ENCODE measurements at places on chromosomes 13 and 19. TPM values are rescaled to one million over a fixed set of nuclear protein-coding genes. Genes with fewer than 3 reads are reported as not detected.

Gene LILRB5
- total RNA-seq = 0.02 TPM

Gene SIGLEC5
- not detected for total RNA-seq

Gene NLRP4
- total RNA-seq = not detected

Gene GRK1
- not detected for total RNA-seq

Gene CRX
- 0.10 TPM for total RNA-seq

Gene DKKL1
- 0.24 TPM for total RNA-seq

Gene KIR3DL2
- not detected for total RNA-seq

Gene ZNF729
- total RNA-seq = not detected

Gene FUT1
- total RNA-seq = not detected

Gene GRIN2D
- total RNA-seq = 0.03 TPM

Gene SIGLEC6
- total RNA-seq = not detected

DNA sequence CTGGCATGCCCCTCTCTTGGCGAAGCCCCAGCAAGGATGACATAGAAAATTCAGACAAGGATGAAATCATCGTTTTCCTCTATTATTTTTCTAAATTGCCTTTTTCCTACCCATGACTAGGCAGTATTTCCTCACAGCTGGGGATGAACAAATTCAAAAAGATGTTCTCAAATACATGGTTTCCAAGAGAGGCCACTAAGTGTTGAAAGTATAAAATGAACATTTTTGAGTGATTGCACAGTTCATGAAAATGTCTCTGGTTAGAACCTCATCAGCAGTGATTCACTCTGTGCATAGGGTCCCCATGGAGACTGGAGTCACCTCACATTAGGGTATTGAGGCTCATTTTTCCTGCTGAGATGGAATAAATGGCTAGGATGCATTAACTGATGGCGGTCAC lies 373.7 kb downstream of the DNAJC15 start:
- no peaks in the 10 kb centered on the region for H3K4me1 ChIP-seq
- H3K36me3 ChIP-seq = no peaks in the 10 kb centered on the region
- no peaks in the 10 kb centered on the region for H3K27me3 ChIP-seq
- H3K27ac ChIP-seq = no peak overlapping the region

DNA sequence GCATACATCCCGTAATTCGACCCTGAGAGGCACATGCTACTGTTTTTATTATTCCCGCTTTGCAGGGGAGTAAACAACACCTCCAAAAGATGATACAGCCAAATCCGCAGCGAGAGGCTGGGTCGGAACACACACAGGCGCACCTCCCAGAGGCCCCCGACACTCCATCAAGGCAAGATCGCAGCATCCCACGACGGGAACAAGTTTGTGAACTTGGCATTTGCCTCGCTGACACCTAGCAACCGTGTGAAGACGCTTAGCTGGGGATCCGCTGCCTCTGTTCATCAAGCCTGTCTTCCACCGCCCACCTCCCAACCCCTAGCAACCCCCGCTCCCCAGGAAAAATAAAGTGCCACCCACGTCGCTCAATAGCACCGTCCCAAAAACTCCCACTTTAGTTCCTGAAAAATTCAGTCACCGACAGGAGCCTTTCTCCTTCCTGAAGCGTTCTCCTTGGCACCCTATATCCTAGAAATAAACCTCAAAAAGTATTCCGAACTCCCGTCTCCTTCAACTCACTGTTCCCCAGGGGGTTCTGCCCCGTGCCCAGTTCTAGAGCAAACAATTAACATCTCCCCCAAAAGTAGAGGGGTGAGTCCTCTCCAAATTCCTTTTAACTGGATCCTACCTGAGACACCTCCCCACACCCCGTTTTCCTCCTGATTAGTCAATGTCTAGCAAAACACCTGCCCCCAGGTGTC lies 1.7 kb downstream of the GNG7 start:
- no peak for DNase-seq
- no peak overlapping the region for H3K27ac ChIP-seq
- no peak overlapping the region for H3K4me3 ChIP-seq
- H3K36me3 ChIP-seq = no peaks in the 10 kb centered on the region
- no peaks in the 10 kb centered on the region for H3K4me1 ChIP-seq
- H3K27me3 ChIP-seq = no peaks in the 10 kb centered on the region

- H3K4me3 ChIP-seq = no peak overlapping the region
- peaks cover 30% of the 10 kb centered on the region for H3K36me3 ChIP-seq
- no peak for DNase-seq
- no peaks in the 10 kb centered on the region for H3K27me3 ChIP-seq
- no peak overlapping the region for H3K27ac ChIP-seq
- H3K4me1 ChIP-seq = no peaks in the 10 kb centered on the region
These were observed 16.8 kb downstream of the ZNF586 start for GRCh38 chr19:57786286-57786685.

DNA sequence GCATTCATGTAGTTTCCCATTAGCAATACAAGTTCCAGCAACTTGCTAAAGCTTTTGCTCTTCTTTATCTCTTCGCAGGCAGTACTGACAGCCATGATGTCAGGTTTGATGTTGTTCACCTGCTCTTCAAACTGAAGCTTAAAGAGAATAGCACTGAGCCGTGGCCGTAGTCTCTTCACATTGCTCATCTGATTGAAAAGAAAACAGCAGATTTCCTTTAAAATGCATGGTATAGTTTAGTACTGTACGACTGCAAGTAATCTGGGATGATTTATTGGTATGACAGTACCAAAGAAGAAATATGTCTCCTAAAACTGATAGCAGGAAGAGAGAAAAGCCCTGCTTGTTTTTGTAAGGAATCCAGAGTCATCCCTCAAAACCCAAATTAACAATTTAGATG lies 284.4 kb downstream of the DIAPH3 start:
- DNase-seq = no peak
- H3K27me3 ChIP-seq = no peaks in the 10 kb centered on the region
- no peak overlapping the region for H3K27ac ChIP-seq
- peaks cover 28% of the 10 kb centered on the region for H3K36me3 ChIP-seq
- H3K4me1 ChIP-seq = no peaks in the 10 kb centered on the region
- no peak overlapping the region for H3K4me3 ChIP-seq

GRCh38 chr13:87570669-87571068 lies 100.5 kb upstream of the SLITRK5 start:
- no peaks in the 10 kb centered on the region for H3K4me1 ChIP-seq
- no peak overlapping the region for H3K4me3 ChIP-seq
- H3K36me3 ChIP-seq = no peaks in the 10 kb centered on the region
- no peaks in the 10 kb centered on the region for H3K27me3 ChIP-seq
- H3K27ac ChIP-seq = no peak overlapping the region

- H3K27me3 ChIP-seq = no peaks in the 10 kb centered on the region
- no peak overlapping the region for H3K4me3 ChIP-seq
- H3K27ac ChIP-seq = no peak overlapping the region
- no peak for DNase-seq
- no peaks in the 10 kb centered on the region for H3K4me1 ChIP-seq
- no peaks in the 10 kb centered on the region for H3K36me3 ChIP-seq
These were observed 254.8 kb downstream of the LHFPL6 start for GRCh38 chr13:39347926-39348901.

DNA sequence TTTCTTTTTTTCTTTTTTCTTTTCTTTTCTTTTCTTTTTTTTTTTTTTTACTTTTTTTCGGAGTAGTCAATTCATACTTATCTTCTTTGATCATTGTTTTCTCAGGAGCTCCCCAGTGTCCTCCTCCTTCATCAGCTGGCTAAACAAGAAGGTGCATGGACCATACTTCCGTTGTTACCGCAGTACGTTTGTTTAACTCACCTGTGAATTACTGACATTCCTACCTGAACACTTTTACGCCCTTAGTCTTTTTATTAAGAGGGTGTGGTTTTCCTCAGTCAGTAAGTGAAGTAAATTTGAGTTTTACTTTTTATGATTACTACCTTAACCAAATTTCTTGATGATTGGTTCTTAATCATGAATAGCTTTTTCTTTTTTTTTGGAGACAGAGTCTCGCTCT lies 47.1 kb downstream of the B3GLCT start:
- DNase-seq = no peak
- no peak overlapping the region for H3K27ac ChIP-seq
- no peaks in the 10 kb centered on the region for H3K4me1 ChIP-seq
- H3K4me3 ChIP-seq = no peak overlapping the region
- 0 out of 2 replicates have a peak, but pooled peaks cover 2% of the 10 kb centered on the region for H3K36me3 ChIP-seq
- H3K27me3 ChIP-seq = no peaks in the 10 kb centered on the region

- H3K36me3 ChIP-seq = peaks cover 55% of the 10 kb centered on the region
- peak; percentile 55 for DNase-seq
- H3K27ac ChIP-seq = no peak overlapping the region
These were observed 6.4 kb downstream of the TLE5 start for GRCh38 chr19:3055741-3056416.

DNA sequence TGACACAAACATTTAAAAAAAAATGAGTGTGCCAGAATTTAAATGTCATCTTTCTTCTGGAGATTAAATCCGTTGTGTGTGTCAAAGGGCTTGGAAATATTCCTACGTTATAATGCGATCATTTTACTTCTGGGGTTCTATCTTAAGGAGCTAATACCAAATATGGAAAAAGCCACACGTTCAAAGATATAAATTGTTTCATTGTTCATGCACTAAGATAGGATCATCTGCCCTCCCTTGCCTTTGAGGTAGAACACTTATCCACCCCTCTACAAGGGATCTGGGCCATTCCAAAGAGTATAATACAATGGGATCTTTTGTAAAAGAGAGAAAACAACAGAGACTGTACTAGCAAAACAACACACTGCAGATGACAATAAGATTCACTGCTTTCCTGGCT lies 64.9 kb downstream of the ANKRD10 start:
- no peaks in the 10 kb centered on the region for H3K36me3 ChIP-seq
- no peak for DNase-seq
- peaks cover 3% of the 10 kb centered on the region for H3K4me1 ChIP-seq
- H3K27ac ChIP-seq = no peak overlapping the region
- H3K4me3 ChIP-seq = no peak overlapping the region

- no peak overlapping the region for H3K4me3 ChIP-seq
- peak; percentile 24 for DNase-seq
- H3K27me3 ChIP-seq = no peaks in the 10 kb centered on the region
These were observed 954 bp upstream of the RASIP1 start for GRCh38 chr19:48741129-48741999.

GRCh38 chr13:79775830-79776229 lies 294.9 kb downstream of the NDFIP2 start:
- H3K27ac ChIP-seq = peak overlapping the region; percentile 96
- peak; percentile 82 for DNase-seq
- peaks cover 63% of the 10 kb centered on the region for H3K4me1 ChIP-seq
- no peak overlapping the region for H3K4me3 ChIP-seq
- no peaks in the 10 kb centered on the region for H3K27me3 ChIP-seq

GRCh38 chr19:53190253-53190652 lies 2.9 kb downstream of the ZNF665 start:
- H3K4me3 ChIP-seq = no peak overlapping the region
- H3K4me1 ChIP-seq = no peaks in the 10 kb centered on the region
- H3K36me3 ChIP-seq = peaks cover 11% of the 10 kb centered on the region
- H3K27ac ChIP-seq = no peak overlapping the region
- DNase-seq = no peak

DNA sequence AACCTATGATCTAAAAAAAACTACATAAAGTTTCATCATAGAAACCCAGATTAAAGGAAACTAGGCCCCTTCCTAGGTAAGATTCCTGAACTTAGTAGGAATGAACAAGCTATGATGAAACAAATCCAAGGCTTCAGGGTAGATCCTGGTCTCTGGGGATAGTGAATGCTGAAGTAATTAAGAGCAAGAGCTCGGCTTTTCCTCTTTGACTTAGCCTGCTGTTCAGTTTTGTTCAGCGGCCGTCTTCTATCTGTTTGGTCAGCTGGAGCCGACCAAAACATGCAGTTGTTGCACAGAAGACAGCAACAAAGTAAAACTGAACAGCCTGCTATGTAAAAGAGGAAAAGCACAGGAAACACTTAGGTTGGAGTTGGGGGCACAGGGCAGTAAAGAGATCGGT lies 44.1 kb upstream of the RFXAP start:
- H3K36me3 ChIP-seq = no peaks in the 10 kb centered on the region
- H3K4me3 ChIP-seq = no peak overlapping the region
- peak; percentile 10 for DNase-seq
- peaks cover 3% of the 10 kb centered on the region for H3K4me1 ChIP-seq
- H3K27ac ChIP-seq = no peak overlapping the region

- no peak for DNase-seq
- no peak overlapping the region for H3K4me3 ChIP-seq
- H3K27me3 ChIP-seq = no peaks in the 10 kb centered on the region
- peaks cover 3% of the 10 kb centered on the region for H3K36me3 ChIP-seq
- H3K27ac ChIP-seq = no peak overlapping the region
These were observed 6.2 kb downstream of the ZNF709 start for GRCh38 chr19:12478234-12478941.

DNA sequence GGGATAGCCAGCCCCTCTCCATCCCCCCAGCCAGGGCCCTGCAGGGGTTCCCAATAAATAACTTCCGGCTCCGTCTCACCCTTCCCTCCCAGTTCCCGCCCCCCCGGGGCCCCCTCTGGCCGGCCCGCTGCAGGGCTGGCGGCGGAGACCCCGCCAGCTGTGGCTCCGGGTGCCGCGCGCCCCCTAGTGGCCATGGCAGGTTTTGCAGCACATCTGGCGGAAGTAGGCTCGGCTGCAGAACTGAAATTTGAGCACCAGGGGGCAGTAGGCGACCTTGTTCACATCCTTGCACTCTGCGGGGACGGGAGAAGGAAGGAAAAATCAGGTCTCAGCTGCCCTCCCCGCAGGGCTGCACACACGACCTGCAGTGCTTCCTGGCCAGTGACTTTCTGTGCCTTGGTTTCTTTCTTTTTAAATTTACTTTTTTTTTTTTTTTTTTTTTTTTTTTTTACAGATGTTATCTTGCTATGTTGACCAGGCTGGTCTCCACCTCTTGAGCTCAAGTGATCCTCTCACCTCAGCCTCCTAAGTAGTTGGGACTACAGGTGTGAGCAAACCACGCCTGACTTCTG lies 3.6 kb upstream of the MYO1F start:
- H3K36me3 ChIP-seq = no peaks in the 10 kb centered on the region
- no peaks in the 10 kb centered on the region for H3K27me3 ChIP-seq
- peak; percentile 88 for DNase-seq
- H3K4me3 ChIP-seq = no peak overlapping the region
- H3K27ac ChIP-seq = no peak overlapping the region

DNA sequence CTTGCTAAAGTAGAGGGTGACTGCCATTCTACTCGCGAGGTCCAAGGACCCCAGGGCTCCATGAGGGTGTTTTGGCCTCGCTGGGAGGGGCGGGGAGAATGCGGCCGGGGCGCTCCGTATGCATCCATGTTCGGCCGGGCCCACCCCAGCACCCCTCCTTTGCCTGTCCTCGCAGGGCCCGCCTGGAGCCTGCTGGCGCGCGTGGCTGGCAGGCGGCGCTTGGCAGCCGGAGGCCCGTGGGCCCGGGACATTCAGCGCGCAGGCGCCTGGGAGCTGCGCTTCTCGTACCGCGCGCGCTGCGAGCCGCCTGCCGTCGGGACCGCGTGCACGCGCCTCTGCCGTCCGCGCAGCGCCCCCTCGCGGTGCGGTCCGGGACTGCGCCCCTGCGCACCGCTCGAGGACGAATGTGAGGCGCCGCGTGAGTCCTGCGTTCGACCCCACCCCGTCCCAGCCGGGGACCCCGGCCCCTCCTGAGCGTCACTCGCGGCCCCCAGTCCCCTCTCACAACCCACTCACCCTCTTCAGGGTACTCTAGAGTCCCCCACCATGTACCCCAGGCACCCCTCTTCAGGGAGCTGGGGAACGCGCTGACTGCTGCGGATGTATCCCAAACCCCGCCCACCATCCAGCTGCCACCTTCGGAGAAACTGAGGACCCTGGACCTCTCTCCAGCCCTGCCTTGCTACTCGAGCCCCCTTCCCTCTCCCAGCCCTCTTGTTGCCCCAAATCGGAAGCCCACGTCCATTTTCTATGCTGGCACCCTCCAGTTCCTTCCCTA lies 4.1 kb downstream of the DLL3 start:
- no peaks in the 10 kb centered on the region for H3K36me3 ChIP-seq
- peaks cover 7% of the 10 kb centered on the region for H3K4me1 ChIP-seq
- no peak overlapping the region for H3K4me3 ChIP-seq
- no peak for DNase-seq
- no peak overlapping the region for H3K27ac ChIP-seq

- no peaks in the 10 kb centered on the region for H3K27me3 ChIP-seq
- H3K4me3 ChIP-seq = no peak overlapping the region
- no peaks in the 10 kb centered on the region for H3K36me3 ChIP-seq
- H3K27ac ChIP-seq = no peak overlapping the region
These were observed 346.6 kb downstream of the TSHZ3 start for GRCh38 chr19:31002518-31003244.
